ENCODE measurements at places on chromosomes 3 and 15.

- no peak for DNase-seq
Measured at GRCh38 chr3:37887062-37887461, 25.4 kb downstream of the CTDSPL start.

DNA sequence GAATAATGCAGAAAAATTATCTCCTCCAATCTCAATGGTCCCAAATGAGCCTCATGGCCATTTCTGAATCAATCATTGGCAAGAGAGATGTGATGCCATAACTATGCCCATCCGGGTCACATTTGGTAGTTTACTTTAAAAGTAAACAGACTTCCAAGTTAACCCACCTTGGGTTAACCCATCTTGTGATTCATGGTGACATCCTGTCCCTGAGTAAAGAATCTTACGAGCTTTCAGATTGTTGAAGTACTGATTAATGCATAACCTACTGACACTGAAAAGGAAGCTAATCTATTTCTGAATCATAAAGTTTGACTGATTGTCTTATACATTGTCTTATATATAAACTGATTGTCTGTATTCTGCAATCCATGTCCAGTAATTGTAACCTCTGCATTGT lies 467.2 kb upstream of the AGTR1 start:
- no peak for DNase-seq

DNA sequence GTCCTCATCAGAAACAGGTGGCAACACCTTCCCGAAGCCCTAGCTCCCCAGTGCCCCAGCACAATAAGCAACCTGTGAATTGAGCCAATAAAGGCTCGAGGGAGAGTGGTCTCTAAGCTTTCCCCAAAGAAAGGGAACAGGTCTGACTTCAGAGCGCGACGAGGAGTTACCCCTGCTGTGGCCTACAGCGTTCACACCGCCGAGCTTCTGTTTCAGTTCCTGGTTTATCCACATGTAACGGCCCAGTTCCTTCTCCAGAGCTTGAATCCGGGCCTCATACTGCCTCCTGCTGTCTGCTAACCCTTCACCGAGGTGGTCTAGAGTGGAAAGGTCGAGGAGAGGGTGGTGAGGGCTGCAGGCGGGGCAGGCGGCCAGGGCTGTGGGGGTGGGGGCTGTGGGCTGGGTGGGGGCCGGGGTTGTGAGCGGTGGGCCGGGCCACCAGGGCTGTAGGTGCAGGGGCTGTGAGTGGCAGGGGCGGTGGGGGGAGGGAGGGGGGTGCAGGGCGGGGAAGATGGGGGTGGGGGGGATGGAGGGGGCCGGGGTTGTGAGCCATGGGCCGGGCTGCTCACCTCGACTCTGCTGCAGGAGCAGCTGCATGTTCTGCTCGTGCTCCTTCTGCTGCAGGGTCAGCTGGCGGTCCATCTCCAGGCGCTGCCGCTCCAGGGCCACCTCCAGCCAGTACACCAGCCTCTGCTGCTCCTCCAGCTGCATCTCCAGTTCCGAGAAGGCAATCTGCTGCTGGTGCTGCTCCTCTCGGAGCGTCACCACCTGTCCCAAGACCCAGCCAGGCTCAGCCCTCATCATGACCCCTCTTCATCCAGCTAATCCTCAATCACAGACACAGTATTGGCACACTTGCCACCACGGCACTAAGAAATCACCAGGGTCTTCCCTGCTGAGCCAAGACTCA lies 26.2 kb downstream of the KIF7 start:
- no peak for DNase-seq

DNA sequence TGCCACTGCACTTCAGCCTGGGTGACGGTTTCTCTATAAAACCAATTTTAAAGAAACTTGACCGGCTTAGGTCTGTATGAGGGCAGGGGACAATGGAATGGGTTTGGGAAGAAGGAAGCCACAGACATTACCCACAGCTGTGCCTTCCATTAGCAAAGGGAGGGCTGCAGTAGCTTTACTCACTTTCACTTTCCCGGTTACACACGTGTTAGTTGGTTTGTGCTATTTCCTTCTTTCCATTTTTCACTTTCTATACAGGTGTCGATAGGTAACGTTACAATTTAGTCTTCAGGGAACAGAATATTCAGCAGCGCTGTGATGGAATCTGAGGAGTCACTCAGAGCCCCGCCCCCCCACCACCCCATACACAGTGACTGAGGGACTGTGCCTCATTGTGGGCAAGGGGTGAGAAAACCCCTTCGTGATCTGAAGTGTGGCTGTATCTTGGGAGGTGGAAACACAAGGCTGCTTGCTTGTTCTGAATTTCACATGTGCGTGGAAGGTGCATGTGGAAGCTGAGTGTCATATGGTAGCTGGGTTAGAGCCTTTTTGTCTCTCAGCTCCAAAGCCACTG lies 44.8 kb upstream of the RPL32 start:
- peak; percentile 39 for DNase-seq

GRCh38 chr15:99452728-99453636 lies 112.8 kb upstream of the MEF2A start:
- peak; percentile 62 for DNase-seq

DNA sequence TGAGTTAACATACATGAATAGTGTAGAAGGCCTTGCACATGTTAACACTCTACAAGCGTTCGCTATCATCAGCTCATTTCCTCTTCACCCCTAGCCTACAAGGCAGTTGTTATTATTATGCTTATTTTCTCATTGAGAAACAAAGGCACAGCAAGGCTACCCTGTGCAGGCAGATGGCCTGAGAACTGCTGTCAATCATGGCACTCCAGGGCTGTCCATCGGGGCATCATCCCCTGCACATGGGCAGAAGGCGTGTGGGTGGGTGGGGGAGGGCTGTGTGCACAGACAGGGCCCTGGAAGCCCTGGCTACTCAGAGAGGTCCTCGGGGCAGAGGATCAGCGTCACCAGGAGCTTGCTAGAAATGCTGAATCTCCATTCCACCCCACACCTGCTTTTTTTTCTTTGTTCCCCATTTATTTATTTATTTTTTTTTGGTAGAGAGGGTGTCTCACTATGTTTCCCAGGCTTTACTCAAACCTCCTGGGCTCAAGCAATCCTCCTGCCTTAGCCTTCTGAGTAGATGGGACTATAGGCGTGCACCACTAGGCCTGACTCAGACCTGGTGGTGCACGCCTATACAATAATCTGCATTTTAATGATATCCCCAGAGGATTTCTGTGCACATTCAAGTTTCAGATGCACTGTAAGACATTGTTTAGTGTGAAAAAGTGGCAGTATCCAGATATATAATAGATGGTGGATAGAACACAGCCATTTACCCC lies 9.6 kb upstream of the ZXDC start:
- peak; percentile 83 for DNase-seq

DNA sequence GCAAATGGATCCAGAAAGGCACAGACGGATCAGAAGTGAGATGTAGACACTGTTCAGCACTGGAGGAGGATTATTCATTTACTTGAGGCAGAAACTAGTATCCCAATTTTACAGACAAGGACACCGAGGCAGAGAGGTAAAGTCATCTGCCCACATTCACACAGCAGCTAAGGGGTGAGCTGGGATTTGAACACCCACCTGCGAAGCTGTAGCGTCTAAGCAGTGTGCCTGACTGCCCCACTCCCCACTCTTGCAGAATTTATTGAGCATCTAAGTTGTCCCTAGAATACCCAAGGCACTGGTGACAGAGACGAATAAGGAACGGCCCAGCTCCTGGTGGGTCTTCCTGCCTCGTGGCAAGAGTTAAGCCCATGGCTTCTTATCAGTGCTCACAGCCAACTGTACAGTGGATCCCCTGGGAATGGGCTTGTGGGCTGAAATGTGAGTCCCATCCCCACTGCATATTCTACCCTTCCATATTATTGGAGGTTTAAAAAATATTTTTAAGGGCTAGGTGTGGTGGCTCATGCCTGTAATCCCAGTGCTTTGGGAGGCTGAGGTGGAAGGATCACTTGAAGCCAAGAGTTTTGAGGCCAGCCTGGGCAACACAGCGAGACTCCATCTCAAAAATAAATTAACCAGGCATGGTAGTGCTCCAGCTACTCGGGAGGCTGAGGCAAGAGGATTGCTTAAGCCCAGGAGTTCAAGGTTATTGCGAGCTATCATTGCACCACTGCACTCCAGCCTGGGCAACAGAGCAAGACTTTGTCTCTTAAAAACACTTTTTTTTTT lies 77.6 kb downstream of the IQSEC1 start:
- no peak for DNase-seq

- DNase-seq = no peak
Measured at GRCh38 chr15:89926158-89926557, 13.4 kb upstream of the ARPIN start.

GRCh38 chr15:73906346-73907034 lies 19.8 kb upstream of the LOXL1 start:
- DNase-seq = no peak

DNA sequence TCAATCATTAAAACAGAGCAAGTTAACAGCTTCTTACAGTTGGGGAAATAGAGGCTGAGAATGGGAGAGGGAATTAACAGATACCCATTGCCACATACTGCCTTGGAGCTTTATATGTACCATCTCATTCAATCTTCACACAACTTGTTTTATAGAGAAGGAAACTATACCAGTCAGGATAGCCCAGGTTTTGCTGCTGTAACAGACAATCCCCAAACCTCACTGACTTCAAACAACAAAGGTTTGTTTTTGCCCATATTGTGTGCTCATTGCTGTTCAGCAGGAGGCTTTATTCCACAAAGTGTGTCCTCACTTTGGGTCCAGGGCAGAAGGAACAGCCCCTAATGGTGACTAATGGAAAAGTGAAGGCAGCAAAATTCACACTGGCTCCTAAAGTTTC lies 59.2 kb downstream of the SPSB4 start:
- no peak for DNase-seq

GRCh38 chr15:31975830-31976229 lies 54.5 kb upstream of the CHRNA7 start:
- no peak for DNase-seq

DNA sequence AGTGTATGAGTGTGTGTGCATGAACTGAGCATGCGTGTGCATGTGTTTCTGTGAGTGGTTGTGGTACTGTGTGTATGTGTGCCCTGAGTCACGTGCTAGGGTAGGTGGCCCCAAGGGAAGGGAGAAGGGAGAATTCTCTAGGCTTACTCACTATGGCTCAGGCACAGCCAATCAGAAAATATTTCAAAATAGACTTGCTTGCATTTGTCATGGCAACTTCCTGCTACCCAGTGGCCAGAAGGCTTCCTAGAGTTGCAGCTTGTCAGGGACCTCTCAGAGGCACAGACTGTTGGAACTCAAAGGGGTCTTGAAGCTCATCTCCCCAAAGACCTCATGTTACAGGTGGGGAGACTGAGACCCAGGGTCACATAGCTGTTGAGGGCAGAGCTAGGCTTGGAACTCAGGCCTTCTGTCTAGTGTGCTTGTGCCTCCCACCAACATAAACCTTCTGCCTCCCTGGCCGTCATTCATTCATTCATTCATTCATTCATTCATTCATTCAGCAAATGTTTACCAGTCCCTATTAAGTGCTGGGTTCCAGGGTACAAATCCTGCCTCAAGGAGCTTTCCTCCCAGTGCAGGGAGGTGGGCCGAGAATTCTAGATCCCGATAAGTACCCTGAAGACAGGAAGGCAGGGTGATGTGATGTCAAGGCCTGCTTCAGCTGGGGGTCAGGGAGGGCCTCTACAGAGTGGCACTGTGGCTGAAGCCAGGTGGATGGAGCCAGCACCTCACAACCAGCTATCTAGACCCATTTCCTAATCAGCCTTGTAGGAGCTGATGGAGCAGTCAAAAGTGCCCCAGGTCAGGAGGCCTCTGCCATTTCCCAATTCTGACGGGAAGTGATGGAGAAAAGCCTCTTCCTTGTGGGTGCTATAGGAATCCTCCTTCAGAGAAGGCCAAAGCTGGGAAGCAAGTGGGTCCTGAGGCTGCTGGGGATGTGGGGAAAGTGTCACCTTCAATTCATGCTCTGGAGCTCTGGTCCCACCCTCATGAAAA lies 10.9 kb upstream of the RFT1 start:
- DNase-seq = no peak

GRCh38 chr15:64947211-64947610 lies 35.5 kb downstream of the ANKDD1A start:
- DNase-seq = peak; percentile 1

DNA sequence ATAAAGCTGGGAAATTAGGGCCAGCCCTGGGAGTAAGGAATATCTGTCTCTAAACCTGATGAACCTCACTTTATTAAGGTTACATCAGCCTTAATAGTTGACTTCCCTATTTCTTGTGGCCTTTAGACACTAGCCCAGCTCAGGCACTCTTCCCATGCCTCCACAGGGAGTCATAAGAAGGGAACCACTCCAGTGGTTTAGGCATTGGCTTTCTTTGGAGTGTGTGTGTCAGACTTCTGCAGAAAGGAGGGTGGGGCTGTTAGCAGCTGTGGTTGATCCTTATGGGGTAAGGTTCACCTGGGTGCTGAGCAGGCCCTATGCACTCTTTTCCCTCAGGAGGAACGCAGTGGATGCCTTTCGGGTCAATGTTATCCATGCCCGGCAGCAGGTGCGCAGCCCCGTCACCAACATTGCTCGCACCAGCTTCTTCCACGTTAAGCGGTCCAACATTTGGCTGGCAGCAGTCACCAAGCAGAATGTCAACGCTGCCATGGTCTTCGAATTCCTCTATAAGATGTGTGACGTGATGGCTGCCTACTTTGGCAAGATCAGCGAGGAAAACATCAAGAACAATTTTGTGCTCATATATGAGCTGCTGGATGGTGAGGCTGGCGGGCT lies 4.0 kb downstream of the AP2M1 start:
- DNase-seq = no peak

GRCh38 chr3:37542331-37542730 lies 319.3 kb upstream of the CTDSPL start:
- DNase-seq = no peak

DNA sequence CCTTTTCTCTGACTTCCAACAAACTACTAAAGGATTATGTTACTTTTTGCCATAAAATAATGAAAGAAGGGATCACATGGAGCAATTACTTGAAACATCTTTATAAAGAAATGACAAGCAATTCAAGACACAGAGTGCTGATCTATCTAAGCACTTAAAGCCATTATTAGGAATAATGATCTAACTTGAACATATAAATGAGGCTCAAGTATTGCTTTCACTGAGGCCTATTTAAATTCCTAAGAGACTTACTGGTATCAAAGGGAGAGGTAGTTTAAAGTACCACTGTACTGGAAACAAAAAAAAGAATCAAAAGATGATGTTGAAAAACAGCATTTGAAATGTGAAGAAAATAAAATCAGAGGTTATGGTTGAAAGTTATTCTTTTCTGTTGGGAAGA lies 375.5 kb downstream of the PLCL2 start:
- no peak for DNase-seq

- no peak for DNase-seq
Measured at GRCh38 chr3:48180531-48181253, 7.5 kb downstream of the CDC25A start.

- DNase-seq = peak; percentile 44
Measured at GRCh38 chr3:151067158-151067557, 18.3 kb upstream of the MED12L start.

DNA sequence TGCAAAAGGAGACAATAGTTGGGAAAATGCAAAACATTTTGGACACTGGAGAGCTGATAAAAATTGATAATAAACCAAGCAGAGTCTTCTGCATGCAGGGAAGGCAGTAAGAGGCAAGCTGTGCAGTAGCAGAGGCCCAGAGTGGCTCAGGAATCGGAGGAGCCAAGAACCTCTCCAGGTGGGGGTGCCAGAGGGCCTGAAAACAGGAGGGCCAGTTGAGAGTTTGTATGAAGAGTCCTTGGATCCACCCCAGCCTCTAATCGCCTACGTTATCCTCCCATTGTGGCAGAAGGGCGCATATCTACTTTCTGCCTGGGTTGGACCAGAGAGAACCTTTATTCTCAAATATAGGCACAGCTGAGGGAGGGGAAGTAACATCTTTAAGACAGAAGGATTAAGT lies 48.9 kb upstream of the RBP1 start:
- DNase-seq = no peak
